ENCODE measurements at places on chromosomes 16 and 17.

- DNase-seq, result no peak
Measured at GRCh38 chr17:31677681-31678080, 181.4 kb downstream of the COPRS start.

DNA sequence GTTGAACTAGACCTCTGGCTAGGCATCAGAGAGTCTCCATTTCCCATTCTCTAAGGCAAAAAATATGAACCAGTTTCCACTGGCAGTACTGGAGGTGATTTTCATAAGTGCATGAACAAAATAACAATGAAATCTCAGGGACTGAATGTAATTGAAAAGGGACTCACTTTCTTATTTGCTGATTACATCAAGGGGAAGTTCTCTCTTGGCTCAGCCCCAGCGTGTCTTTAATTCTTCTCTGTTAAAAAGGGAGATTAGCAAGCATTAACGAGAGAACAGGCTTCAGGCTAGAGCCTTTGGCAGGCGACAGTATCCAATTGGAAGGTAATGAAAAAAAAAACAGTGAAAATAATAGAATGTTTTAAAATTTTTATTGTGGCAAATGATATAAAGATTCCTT is 34.0 kb upstream of the ADAMTS18 start:
- DNase-seq, result no peak

- no peak for DNase-seq
Measured at GRCh38 chr17:11264183-11264871, 23.3 kb downstream of the SHISA6 start.

DNA sequence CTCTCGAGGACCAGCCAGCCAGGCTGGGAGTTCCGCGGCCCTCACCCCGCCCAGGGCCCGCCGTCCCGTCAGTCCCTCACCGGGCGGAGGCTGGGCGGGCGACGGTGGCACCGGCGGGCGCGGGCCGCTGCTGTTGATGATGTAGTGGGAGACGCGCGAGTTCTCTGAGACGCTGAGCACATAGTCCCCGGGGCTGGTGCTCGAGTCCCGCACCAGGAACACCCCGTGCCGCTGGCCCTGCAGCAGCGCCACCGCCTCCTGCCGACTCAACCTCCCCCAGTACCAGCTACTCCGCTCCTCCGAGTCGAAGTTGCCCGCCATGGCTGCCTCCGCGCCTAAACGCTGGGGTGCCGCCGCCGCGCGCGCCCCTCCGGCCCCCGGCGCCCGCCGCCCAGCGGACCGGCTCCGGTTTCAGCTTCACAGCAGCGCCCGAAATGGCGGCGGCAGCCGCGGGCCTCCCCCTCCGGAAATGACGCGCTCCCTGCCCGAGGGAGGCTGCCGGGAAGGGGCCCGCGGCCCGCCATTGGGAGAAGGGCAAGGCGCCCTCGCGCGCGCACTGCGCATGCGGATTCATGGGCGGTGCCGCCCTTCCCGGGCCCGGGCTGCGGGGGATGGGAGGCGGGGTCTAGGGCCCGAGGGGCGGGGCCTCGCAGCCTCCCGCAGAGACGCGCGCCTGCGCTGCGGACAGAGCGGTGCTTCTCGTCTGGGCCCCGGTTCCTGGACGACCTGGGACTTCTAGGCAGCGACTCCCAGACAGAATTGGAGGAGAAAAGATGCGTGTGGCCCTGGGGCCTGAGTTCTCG is at the start of gene CRK:
Gene CRK (minus strand): TSS at position 436 of the 803 bp plus-strand sequence. CDS start 115 bp downstream, at position 321.
- DNase-seq, result peak; percentile 98

DNA sequence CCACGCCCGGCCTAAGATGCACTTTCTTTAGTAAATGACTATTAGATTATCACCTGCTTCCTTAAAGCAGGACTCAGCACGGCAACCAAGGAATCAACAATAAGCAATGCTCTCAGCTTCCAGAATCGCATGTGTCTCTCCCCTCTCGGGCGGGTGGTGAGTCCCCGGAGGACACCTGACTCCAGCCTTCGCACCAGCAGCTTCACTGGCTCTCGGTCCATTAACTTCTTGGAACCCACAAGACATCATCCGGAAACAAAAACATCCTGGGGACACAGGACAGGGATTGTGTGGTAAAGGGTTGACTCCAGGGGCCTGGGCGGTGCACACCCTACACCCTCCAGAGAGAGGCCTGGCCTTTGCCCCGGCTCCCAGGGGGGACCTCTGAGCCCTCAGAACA is 22.7 kb downstream of the UTS2R start:
- no peak for DNase-seq

DNA sequence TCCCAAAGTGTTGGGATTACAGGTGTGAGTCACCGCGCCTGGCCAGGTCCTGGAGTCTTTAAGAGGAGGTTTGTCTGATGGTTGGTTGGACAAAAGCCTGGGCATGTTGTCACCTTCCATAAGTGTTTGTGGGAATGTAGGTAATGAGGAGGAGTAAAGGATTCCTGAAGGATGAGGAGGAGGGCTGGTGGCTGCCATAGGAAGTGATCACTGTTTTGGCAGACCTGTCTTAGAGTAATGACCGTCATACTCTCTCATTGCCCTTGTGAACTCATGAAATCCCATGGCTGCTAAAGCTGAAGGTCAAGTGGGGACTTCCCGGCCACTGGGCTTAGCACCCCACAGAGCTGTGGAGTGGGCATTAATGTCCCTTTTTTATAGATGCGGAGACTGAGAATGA is 40.5 kb downstream of the TENT4B start:
- no peak for DNase-seq

GRCh38 chr16:48180868-48181480 is 25.2 kb upstream of the ABCC12 start:
- no peak for DNase-seq

- DNase-seq, result no peak
Measured at GRCh38 chr16:23334950-23335349, 32.8 kb downstream of the SCNN1B start.

GRCh38 chr16:27286451-27286850 is 17.9 kb upstream of the NSMCE1 start:
- DNase-seq, result no peak

GRCh38 chr16:10069374-10069773 is 112.9 kb downstream of the GRIN2A start:
- DNase-seq, result no peak

- no peak for DNase-seq
Measured at GRCh38 chr17:63974594-63975192, 2.0 kb upstream of the SCN4A start.

DNA sequence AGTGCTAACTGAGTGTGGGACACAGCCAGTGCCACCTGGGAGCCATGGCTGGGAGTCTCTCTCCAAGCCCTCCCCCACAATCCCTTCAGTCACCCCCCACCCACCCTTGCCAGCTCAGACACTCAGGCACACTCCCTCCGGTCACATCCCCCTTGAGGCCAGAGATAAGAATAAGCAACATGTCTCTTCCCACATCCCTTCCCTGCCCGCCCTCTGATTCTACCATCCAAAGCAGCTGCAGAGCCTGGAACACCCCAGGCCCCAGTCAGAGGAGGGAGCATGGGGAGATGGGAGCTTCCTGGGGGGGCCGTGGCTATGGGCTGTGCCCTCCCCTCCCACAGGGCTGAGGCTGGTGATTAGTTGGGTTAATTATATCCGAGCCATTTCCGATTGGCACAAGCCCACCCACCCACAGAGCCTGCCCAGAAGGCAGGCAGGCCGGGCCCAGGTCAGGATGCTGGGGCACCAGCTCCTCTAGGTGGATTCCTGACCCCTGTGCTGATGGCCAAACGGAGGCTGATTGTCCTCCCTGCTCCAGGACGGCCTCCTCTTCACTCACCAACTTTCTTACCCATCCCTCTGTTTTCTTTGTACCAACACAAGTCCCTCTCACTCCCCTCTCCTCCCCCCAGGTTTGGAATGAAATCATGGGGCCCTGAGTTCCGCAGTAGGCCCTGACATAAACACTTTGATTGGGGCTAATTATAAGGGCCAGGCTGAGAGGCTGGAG is 28.6 kb upstream of the MEIOC start:
- DNase-seq, result no peak

Measured in CD4-positive, alpha-beta T cell treated with Interleukin-6 at 100 ng/mL for 8 hours (primary cell).